Lower lobe of right lung (tissue), 2 donors: ENCODE measurements at places on chromosomes 5 and 9. TPM values are rescaled to one million over a fixed set of nuclear protein-coding genes. Genes with fewer than 3 reads are reported as not detected.

- H3K4me3 ChIP-seq = no peak overlapping the region
- no peaks in the 10 kb centered on the region for H3K27me3 ChIP-seq
- no peak overlapping the region for H3K27ac ChIP-seq
- no peak for DNase-seq
- no peaks in the 10 kb centered on the region for H3K4me1 ChIP-seq
These were observed 88.5 kb upstream of the TRPM3 start for GRCh38 chr9:71209890-71210289.

- peak; percentile 59 for DNase-seq
- H3K27ac ChIP-seq = peak overlapping the region; percentile 58
- peaks cover 36% of the 10 kb centered on the region for H3K4me1 ChIP-seq
- peak overlapping the region; percentile 56 for H3K4me3 ChIP-seq
- no peaks in the 10 kb centered on the region for H3K36me3 ChIP-seq
- H3K27me3 ChIP-seq = peaks cover 31% of the 10 kb centered on the region
These were observed 61.6 kb downstream of the CXXC5 start for GRCh38 chr5:139709582-139710318.

GRCh38 chr5:41763574-41763973 lies 106.7 kb downstream of the OXCT1 start:
- no peaks in the 10 kb centered on the region for H3K27me3 ChIP-seq
- no peak for DNase-seq
- no peaks in the 10 kb centered on the region for H3K4me1 ChIP-seq
- no peaks in the 10 kb centered on the region for H3K36me3 ChIP-seq

GRCh38 chr5:82287625-82288024 lies 9.5 kb upstream of the RPS23 start:
- H3K27ac ChIP-seq = no peak overlapping the region
- no peak overlapping the region for H3K4me3 ChIP-seq
- H3K36me3 ChIP-seq = no peaks in the 10 kb centered on the region
- H3K27me3 ChIP-seq = no peaks in the 10 kb centered on the region

- no peak for DNase-seq
- H3K4me3 ChIP-seq = peak overlapping the region; percentile 59
- H3K4me1 ChIP-seq = no peaks in the 10 kb centered on the region
- H3K27me3 ChIP-seq = peaks cover 14% of the 10 kb centered on the region
- H3K27ac ChIP-seq = peak overlapping the region; percentile 69
- no peaks in the 10 kb centered on the region for H3K36me3 ChIP-seq
These were observed 1.1 kb downstream of the PALM2AKAP2 start for GRCh38 chr9:109781086-109781485.

The NEK6 gene
- 125 TPM for total RNA-seq

The IFNA2 gene
- total RNA-seq = not detected

The NMUR2 gene
- total RNA-seq = not detected

The MAMDC2 gene
- total RNA-seq = 35.1 TPM

The ENHO gene
- 0.59 TPM for total RNA-seq
